ENCODE measurements at places on chromosomes 7 and 10.

DNA sequence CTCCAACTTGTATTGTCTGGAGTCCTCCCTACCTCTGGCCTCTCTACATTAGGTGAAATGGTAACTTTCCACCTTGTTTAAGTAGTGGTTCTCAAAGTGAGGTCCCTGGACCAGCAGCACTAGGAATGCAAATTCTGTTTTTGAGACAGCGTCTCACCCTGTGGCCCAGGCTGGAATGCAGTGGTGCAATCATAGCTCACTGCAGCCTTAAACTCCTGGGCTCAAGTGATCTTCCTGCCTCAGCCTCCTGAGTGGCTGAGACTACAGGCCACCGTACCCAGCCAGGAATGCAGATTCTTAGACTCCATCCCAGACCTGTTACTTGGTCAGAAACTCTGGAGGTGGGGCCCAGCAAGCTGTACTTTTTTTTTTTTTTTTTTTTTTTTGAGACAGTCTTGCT lies 6.8 kb upstream of the TBL2 start:
- DNase-seq: no peak

GRCh38 chr7:105982388-105982787 lies 19.3 kb downstream of the CDHR3 start:
- no peak for DNase-seq

DNA sequence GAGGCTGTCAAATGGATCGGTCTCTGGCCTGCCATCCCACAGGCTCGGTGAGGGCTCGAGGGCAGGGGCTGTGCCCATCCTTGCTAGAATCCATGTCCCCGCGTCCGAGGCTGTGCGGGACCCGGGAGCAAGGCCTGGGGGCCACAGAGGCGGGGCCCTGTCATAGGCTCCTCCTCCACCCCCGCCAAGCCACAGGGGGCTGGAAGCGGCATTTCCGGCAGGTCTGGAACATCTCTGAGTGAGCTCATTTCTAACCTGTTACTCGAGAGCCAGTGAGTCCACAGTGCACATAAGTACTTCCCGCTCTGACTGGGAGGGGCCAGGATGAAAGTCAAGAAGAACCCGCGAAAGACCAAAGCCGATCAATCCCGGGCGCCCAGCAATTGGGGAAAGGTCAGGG lies 57.6 kb downstream of the NKX6-2 start:
- no peak for DNase-seq

GRCh38 chr7:5350600-5351385 lies 68.0 kb downstream of the SLC29A4 start:
- no peak for DNase-seq

GRCh38 chr10:4196771-4197390 lies 411.9 kb upstream of the KLF6 start:
- no peak for DNase-seq

GRCh38 chr7:80218723-80219122 lies 84.1 kb downstream of the GNAI1 start:
- DNase-seq: no peak

- no peak for DNase-seq
Measured at GRCh38 chr7:126715076-126715475, 537.7 kb downstream of the GRM8 start.

GRCh38 chr10:77158666-77159065 lies 478.9 kb downstream of the KCNMA1 start:
- no peak for DNase-seq

DNA sequence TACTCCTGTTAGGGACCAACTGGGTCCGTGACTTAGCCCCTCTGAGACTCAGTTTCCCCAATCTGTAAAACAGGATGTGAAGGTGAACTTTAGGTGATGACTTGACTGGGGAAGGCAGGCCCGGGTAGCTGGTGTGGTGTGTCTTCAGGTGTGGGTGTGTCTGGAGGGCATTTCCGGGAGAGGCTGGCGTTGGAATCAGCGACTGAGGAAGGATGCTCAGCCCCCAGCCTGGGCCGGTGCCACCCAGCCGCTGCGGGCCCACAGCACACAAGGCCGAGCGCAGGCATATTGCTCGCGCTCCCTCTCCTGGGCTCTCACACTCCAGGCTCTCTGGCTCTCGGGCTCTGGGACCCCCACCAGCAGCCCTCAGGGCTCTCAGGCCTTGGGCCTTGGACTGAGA lies 31.7 kb upstream of the CNPY1 start:
- no peak for DNase-seq

- no peak for DNase-seq
Measured at GRCh38 chr10:107232013-107232412, 67.5 kb upstream of the SORCS1 start.

DNA sequence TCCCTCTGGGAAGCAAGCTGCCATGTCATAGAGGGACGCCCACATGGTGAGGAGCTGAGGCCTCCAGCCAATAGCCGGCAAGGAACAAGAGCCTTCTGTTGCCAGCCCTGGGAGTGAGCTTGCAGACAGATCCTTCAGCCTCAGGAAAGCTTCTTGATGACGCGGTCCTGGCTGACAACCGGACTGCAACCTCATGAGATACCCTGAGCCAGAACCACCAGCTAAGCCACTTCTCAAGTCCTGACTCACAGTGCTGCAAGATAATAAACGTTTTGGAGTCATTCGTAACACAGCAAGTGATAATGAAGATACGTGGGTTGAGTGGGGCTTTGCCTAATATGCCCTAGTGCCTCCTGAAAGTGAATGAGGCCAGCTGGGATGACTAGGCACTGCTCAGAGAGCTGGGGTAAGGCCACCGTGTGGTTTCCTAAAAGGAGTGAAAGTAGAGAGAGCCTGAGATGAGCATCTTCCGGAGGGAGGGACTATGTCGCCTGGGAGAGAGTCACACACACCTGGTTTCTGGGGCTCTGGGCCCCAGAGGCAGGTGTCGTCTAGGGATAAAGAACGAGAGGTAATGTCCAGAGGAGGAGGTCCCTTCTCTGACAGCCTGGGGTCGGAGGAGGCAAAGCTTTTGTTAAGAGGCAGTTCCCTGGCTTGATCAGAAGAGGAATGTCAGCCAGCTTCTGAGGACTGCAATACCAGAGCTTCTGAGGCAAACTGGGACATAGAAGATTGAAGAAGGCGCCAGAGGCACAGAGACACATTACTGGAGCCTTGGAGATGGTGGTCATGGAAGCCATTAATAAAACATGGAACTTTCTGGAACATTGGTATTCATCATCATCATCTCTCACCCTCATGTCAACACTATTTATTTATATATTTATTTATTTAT lies 53.6 kb downstream of the PYROXD2 start:
- DNase-seq: no peak

DNA sequence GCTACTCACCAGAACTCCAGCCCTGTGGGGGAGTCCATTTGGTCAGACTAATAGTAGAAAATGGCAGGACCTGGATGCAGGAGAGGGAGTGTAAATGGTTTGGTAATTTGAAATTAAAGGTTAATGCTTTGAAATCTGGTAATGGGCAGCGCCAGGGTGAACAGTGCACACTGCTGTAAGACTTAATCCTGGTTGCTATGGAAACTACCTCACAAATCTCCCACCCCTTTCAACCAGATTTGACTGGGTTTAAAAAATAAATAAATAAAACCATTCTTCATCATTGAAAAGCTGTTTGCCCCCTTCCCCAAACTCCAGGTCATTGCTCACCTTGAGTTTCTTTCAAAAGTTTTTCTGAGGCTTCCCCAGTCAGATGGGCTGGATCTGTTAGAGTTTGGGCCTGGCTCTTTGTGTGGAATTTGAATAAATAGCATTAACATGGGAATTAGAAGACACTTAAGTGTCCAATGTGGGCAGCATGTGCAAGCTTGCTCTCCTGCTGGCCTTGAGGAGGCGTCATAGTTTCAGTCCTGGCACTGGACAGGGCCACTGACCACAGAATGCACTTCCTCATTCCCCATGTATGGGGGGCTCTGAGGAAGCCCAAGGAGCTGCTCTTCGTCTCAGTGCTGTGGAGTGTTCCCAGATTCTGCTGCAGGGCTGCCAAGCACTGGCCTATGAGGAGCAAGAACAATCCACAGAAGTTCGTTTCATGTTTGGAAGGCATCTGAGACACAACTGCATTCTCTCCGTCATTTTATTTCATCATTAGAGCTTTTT lies 90.7 kb downstream of the LRRC4 start:
- no peak for DNase-seq

DNA sequence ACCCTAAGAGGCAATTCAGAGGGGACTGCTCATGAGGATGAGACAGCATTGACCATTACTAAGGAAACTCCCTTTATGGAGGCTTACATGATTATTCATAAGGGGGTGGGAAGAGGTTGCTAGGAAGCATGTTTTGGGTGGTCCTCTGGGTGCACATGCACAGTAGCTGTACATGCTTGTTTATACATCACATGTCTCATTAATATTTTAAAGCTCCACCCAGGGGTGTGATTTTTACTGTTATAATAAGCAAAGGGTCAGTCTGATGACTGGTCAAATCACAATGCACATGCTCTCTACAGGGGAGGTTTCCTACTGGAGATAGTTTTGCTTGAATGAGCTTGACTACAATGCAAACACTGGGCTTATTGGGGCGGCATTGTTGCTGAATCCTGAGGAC lies 23.8 kb upstream of the PPP1R9A start:
- DNase-seq: no peak

GRCh38 chr7:92425311-92425947 lies 21.9 kb upstream of the GATAD1 start:
- DNase-seq: no peak

DNA sequence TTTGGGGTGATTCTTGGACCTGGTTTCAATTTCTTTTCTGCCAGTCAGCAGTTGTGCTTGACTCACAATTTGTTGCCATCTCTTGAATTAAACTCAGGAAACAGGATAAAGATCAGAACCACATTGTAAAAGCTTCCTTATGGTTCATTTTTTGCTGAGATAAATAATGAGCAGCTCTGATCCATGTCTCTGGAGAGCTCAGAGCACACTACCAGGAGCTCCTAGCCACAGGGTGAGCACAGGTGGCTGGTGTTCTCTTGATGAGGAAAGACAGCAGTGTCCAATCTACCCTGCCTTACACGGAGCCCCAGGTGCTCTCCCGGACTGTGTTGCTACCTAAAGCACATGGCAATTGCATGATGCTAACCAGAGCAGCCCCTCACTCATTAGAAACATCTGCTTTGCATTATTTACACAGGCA lies 17.2 kb upstream of the FAM170B start:
- DNase-seq: no peak

GRCh38 chr10:50605269-50605950 lies 18.3 kb downstream of the SGMS1 start:
- no peak for DNase-seq

GRCh38 chr10:76114581-76115001 lies 683.2 kb downstream of the LRMDA start:
- DNase-seq: no peak

DNA sequence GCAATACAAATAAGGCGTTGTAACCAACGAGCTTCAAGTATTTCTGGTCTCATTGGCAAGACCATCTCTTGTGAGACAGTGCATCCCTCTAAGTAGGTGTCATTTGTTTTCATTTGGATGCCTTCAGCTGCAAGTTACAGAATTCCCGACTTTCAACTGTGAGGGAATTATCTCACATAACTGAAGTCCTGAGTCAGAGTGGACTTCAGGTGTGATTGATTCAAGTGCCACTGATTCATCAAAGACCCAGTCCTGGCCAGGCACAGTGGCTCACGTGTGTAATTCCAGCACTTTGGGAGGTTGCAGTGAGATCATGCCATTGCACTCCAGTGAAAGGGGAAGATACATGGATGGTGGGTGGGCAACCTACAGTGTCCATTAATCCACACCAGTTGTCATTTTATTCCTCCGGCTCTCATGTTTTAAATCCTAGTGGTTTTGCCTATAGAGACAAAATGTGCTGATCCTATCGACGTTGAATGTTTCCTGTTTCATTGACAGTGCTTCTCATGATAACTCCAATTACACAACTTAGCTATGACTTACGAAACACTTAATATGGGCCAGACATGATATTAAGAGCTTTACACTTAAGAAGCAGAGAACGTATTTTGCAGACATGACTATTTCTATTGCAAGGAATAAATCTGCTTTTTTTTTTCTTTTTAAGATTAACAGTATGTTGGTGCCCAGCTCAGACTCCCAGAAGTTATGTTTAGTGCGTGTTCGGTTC lies 268.0 kb downstream of the FRMD4A start:
- DNase-seq: no peak

GRCh38 chr7:134022286-134022911 lies 104.7 kb upstream of the LRGUK start:
- DNase-seq: no peak

DNA sequence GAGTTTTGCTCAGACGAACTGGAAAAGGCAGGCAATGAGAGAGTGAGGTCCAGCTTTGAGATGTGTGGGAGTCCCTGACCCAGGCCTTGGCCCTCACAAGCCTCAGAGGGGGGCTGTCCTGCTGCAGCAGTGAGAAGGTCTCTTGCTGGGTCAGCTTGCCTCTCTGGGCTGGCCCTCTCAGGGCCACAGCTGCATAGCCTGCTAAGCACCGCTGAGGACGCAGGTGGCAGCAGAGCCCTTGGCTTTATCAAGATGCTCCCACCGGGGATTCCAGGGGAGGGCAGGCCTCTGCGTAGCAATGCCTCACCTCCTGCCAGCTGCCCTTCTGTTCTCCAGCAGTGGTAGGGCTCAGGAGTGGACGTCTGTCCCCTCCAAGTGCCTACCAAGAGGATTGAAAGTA lies 128.7 kb downstream of the COBL start:
- DNase-seq: no peak

DNA sequence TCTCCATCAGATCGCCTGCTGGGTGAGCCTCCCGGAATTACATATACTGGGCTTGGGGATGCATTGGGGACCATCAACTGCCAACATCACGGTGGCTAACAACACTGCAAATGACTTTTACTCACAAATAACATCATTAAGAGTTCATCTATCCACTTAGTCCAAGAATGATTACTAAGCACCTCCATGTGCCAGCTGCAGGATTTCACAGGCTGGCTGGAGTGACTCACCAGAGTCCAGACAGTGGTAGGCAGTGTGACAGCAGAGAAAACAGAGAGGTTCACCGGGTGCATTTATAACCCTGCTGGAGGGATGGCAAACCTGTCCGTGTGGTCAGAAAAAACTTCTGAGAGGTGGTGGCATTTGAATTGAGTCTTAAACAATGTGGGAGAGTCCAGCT lies 3.2 kb upstream of the IGFBP3 start:
- no peak for DNase-seq

DNA sequence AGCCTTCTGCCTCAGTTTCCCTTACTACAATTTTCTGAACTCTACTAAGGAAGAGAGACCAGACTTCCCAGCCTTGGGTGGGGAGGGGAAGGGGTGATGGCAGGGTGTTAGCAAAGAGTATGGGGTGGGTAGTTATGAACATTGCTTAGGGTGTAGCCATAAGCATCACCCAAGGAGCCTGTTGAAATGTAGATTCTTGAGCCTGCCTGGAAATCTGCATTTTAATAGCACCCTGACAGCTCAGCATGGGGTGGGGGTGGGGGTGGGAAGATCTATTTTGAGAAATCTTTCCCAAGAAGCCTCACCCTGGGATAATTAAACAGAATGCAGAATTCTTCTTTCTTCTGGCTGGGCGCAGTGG lies 164.8 kb downstream of the NRF1 start:
- DNase-seq: no peak

DNA sequence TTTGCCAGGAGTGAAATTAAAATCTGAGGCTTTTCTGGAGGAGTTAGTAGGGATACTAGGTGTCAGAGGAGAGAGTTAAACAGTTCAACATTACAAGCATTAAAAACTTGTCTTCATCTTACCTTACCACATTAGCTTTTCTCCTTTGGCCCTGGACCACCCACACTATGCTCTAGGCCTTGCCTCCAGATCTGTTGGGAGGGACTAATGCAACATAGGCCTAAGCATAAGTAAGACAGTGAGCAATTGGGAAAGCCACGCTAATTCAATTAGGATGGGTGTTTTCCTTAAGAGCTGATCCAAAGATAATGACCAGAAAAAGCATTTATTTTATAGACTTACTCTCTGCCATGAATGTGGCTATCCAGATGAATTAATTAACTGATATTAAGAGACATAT lies 158.9 kb downstream of the ELMO1 start:
- DNase-seq: no peak
